Glutamatergic neuron (in vitro differentiated cells): ENCODE measurements at places on chromosomes 1 and 21. TPM values are rescaled to one million over a fixed set of nuclear protein-coding genes. Genes with fewer than 3 reads are reported as not detected.

DNA sequence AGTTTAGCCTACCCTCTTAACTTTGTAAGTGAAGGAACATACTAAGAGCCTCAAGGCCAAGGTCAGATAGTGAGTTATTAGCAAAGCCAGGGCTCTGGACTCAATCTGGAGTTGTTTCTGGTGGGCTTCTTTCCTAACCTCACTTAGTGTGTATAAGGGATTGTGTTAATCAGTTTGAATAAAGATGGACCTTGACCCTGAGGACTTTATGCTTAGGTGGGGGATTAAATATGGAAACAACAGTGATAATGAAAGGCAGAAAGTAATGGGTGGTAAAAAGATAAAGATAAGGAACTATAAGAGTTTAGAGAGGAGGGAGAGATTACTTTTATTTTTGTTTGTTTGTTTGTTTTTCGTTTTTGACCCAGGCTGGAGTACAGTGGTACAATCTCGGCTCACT, 5.5 kb downstream of the RABGAP1L start:
- no peaks in the 10 kb centered on the region for H3K36me3 ChIP-seq
- H3K4me1 ChIP-seq = no peaks in the 10 kb centered on the region
- H3K4me3 ChIP-seq = no peak overlapping the region
- no peak for DNase-seq
- peaks cover 4% of the 10 kb centered on the region for H3K27me3 ChIP-seq
- no peak overlapping the region for H3K27ac ChIP-seq

DNA sequence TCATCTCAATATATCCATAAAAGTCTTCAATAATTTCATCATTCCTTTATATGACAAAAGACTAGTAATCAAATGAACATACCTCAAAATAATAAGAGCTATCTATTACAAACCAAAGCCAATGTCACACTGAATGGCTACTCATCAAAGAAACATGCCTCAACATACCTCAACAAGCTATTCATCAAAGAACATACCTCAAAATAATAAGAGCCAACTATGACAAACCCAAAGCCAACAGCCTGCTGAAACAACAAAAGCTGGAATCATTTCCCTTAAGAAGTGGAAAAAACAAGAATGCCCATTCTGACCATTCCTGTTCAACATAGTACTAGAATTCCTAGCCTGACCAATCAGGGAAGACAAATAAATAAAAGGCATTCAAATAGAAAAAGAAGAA, 1373.7 kb downstream of the BRINP3 start:
- H3K27me3 ChIP-seq = no peaks in the 10 kb centered on the region
- no peak overlapping the region for H3K4me3 ChIP-seq
- H3K36me3 ChIP-seq = no peaks in the 10 kb centered on the region
- no peak overlapping the region for H3K27ac ChIP-seq
- DNase-seq = no peak
- H3K4me1 ChIP-seq = no peaks in the 10 kb centered on the region

- peaks cover 27% of the 10 kb centered on the region for H3K4me1 ChIP-seq
- H3K27me3 ChIP-seq = peaks cover 2% of the 10 kb centered on the region
- peak overlapping the region; percentile 85 for H3K27ac ChIP-seq
- no peaks in the 10 kb centered on the region for H3K36me3 ChIP-seq
- H3K4me3 ChIP-seq = peak overlapping the region; percentile 48
Measured at GRCh38 chr21:43919871-43920801, 55.1 kb downstream of the AGPAT3 start.

GRCh38 chr1:54480525-54480848, 67.5 kb upstream of the ACOT11 start:
- H3K27ac ChIP-seq = no peak overlapping the region
- no peaks in the 10 kb centered on the region for H3K36me3 ChIP-seq
- no peak for DNase-seq
- H3K4me3 ChIP-seq = no peak overlapping the region
- H3K4me1 ChIP-seq = peaks cover 23% of the 10 kb centered on the region
- peaks cover 5% of the 10 kb centered on the region for H3K27me3 ChIP-seq

- peak within 1 kb of the TSS; percentile 76 for H3K27ac ChIP-seq
- H3K4me3 ChIP-seq = peak within 1 kb of the TSS; percentile 99
- peaks cover 2% of the 10 kb centered on the region for H3K27me3 ChIP-seq
- H3K4me1 ChIP-seq = peaks cover 11% of the 10 kb centered on the region
- H3K36me3 ChIP-seq = no peaks in the 10 kb centered on the region
- DNase-seq = peak; percentile 66
Measured at GRCh38 chr1:56578963-56579875, at the start of gene PLPP3. TSS of gene PLPP3 (minus strand) at chr1:56579563. CDS start at chr1:56579016, 547 bp downstream.

The IL12RB2 gene
- total RNA-seq = not detected

The IL24 gene
- total RNA-seq = not detected

The FCAMR gene
- not detected for total RNA-seq

The CFHR5 gene
- not detected for total RNA-seq
